A172 (cell line): ENCODE measurements at places on chromosomes 5 and 9. TPM values are rescaled to one million over a fixed set of nuclear protein-coding genes. Genes with fewer than 3 reads are reported as not detected.

- DNase-seq: no peak
Observed at GRCh38 chr5:178940569-178941360, at the start of gene ZNF454. Gene ZNF454, plus strand, starts transcription at chr5:178941198. Its CDS starts 1,594 bp downstream, at chr5:178942792.

DNA sequence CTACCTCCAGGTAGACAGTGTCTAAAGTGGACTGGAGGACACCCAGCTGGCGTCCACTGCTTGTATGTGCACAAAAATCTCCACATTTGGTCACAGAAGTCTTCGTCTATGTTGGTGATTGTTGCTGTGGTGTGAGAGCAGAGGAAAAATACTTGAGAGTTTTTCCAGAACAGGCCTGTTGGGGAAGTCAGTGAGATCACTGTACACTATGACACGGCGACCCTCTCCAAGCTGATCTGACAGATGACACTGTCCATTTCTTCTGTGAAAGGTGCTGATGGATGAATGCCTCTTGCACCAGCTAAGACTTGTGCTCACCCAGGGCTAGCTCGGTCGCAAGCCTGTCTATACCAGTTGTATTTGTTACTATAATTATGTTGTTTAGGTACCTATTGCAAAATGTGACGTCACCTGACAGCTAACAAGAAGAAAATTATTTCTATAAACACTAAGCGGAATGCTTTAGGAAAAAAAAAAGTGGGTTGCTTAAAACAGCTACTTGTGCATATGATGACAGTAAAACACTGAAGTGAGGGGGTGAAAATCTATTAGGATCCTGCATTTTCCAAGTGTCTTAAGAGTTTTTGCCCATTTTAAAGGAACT, 142.3 kb downstream of the ROR2 start:
- no peak for DNase-seq

- no peak for DNase-seq
Observed at GRCh38 chr5:115435778-115436712, 108.5 kb downstream of the FEM1C start.

DNA sequence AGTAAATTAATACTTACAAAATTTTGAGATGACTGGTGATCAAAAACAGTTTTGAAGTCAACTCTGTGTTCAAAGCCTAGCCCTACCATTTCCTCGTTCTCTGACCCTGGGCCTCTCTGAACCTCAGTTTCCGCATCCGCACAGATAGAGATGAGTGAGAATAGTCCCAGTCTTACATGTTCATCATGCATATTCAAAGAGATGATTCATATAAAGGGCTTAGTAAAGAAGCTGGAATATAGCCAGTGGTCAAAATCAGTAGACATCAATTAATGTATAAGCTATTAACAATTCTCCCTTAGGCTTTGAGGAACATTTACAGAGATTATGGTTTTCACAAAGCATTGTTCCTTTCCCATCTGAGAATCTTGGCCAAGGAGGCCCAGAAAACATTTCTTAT, 250.6 kb downstream of the SPOCK1 start:
- DNase-seq: no peak

GRCh38 chr9:127407492-127407843, 10.5 kb downstream of the SLC2A8 start:
- no peak for DNase-seq

- no peak for DNase-seq
Observed at GRCh38 chr5:75536147-75536546, 24.5 kb downstream of the POLK start.

DNA sequence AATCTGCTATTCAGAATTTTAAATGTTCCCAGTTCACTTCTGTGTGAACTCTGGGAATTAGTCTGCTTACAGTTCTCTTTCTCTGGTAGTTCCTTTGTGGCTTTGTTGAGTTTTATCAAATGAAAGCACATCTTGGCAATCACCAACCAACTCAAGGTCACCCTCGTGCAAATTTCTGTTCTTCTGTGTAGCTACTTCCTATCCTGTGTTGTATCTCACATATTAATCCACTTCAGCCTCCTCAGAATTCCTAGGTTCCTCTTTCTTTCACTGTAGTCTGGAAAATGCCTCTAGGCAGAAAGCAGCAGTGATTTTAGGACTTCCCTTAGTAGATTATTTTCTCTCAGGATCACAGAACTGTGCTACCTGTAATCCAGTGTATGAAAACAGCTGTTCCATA, 100.3 kb downstream of the AUH start:
- DNase-seq: no peak

GRCh38 chr5:68924481-68925145, 169.2 kb upstream of the SLC30A5 start:
- DNase-seq: peak; percentile 45

DNA sequence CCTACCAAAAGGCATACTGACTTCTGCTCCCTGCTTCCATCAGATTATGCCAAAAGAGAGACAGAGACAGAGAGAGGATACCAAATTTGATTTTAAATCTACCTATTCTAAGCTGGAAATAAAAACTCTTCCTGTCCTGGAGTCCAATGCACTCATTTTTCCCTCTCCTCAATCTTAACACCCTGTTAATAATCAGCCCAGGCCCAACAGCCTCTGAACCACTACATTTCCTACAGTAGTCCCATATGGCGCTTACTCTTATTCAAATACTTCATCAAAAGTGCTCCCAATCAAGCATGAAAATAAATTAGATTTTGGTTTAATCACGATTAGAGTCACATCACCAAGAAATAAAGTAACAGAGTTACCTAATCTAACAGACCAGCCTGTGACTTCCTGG, 152.3 kb downstream of the TSSK1B start:
- DNase-seq: no peak

GRCh38 chr5:107858324-107858723, 187.6 kb upstream of the EFNA5 start:
- no peak for DNase-seq

GRCh38 chr9:4016789-4017188, 283.1 kb downstream of the GLIS3 start:
- no peak for DNase-seq

DNA sequence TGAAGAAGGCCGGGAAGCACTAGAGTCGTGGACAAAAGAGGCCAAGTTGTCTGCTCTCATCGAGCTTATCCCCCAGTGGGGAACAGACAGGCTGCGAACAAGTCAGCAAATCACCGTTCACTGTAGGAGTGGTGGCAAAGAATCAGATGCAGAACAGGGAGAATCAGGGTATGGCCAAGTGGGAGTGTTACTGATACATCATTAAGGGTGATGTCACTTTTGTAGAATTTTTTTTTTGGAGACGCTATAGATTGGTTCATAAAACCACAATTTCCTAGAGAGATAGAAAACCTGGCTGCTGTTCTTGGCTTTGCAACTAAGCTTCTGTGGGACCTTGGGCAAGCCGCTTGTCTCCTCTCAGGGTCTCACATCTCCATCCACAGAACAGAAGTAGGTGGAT, 21.3 kb downstream of the SPRY4 start:
- DNase-seq: no peak

DNA sequence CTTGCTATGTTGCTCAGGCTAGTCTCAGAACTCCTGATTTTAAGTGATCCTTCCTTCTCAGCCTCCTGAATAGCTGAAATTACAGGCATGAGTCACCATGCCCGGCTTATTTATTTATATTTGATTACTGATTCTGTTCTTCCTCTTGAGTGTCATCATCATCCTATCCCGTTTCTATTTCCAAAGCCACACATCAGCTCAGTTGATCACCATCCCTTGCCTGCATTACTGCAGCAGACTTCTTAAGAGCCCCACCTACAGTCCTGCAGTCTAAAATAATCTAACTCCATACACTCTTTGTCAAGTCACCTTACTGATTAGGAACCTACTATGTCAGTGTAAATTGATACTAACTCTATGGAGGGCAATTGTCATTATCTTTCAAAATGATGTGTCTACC, 138.9 kb upstream of the RAI14 start:
- DNase-seq: no peak

- DNase-seq: no peak
Observed at GRCh38 chr5:159539678-159540077, 209.4 kb upstream of the IL12B start.

DNA sequence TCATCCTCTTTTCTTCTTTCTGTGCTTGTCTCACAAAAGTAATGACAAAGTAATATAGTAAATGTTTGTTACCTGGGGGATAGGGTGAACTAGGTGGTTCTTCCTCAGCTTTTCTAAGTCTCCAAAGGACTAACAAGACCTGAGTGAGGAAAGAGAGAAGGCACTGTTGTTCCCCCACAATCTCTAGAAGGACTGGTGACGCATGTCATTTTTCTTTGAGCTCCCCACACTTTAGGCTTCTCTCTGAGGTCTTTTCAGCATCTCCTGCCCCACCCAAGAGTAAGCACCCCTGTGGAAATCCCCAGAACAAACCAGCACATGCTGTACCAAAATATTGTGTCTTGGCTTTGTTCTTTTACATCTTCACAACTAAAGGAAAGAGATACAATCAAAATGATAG, 2.4 kb upstream of the IL7R start:
- no peak for DNase-seq

DNA sequence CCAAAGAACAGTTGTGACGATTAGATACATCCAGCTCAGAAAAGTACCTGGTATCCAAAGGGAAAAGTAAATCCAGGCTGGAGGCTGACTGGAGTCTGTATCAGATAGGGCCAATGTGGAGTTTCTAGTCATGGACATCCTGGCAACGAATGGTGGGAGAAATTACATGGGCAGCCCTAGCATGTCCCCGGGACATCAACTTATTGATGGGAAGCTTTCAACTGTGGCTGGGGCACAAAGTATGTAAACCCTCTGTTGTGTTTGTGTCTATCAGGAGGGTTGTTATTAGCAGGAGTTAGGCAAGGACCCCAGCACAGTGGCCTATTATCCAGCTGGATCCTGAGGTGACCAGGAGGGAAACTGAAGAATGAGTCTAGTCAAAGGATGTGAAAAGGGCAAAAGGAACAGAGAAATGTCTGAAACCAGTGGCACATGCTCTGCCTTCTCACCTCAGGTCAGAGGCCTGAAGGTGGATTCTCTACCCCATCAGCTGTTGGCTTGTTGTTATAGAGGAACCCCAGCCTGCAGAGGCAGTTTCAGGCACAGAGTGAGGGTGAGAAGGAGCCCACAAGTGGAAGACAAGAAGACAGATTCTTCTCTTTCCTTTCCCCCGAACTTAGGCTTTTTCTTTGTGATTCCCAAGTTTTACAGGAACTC, 19.9 kb downstream of the IFNW1 start:
- no peak for DNase-seq

- DNase-seq: no peak
Observed at GRCh38 chr9:20001058-20001457, 212.2 kb upstream of the SLC24A2 start.

Gene UGT3A2
- not detected in 2 replicates for total RNA-seq

Gene BTNL3
- total RNA-seq: not detected in 2 replicates

Gene FAT2
- 0.22 and 0.36 TPM in 2 replicates for total RNA-seq

Gene FYB1
- 0.05 and 0.12 TPM in 2 replicates for total RNA-seq

Gene CCL27
- total RNA-seq: 2.2 TPM in 1 of 2 replicates, not detected in the other

Gene SH3TC2
- 7.8 and 10.1 TPM in 2 replicates for total RNA-seq

Gene ITK
- total RNA-seq: 0.19 and 0.69 TPM in 2 replicates
